ENCODE measurements at places on chromosomes 1 and 21.

DNA sequence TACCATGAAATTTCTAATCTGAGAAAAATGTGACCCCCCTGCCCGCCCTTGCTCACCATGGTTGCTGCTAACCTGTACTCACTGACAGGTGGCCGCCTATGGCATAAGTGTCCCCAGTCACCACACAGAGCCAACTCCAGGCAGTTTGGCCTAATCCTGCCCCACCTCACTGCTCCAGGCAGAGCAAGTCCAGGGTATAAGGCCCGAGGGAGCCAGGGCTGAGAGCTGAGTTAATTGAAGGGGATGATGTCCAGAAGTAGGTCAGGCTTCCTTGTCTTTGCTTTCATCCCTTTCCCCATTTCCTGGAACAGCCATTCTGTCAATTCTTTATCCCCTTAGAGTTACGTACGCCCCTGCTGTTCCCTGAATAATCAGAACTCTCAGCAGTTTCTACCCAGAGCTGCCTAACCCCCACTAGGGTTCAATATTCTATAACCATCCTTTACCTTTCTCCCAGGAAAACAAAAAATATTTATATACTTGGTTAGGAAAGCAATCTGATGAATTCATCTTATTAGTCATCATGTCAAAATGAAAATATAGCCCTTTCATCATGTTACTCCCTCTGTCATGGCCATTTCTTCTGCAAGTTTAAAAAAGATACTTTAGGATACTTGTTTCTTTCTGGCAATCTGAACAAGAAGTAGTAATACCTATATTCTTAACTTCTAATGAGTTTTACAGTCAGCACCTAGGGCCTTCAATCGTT is 29.4 kb upstream of the CD101 start:
- no peak for DNase-seq

- DNase-seq, result no peak
These were observed 37.3 kb downstream of the TMEM53 start for GRCh38 chr1:44636688-44637598.

DNA sequence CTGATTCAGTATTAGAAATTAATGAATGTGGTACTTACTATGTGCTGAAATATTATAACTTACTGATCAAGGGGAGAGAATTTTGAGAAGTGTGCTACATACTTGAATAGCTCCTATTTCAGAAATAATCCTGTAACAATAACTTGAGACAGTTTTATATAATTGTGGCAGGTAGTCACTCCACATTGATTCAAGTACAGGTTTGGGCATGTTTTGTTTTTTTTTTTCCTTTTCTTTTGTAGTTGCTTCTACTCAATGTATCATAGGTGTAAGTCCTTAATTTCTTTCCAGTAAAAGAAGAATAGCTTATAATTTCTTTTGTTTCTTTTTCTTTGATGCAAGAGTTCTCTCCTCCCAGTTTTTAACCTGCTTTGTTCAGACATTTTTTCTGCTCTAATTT is 86.1 kb upstream of the ADGRL2 start:
- DNase-seq, result no peak

GRCh38 chr1:201266774-201267173 is 16.5 kb upstream of the PKP1 start:
- DNase-seq, result no peak

GRCh38 chr1:164771619-164772361 is 212.8 kb downstream of the PBX1 start:
- no peak for DNase-seq

GRCh38 chr1:24930260-24931145 is at the start of gene RUNX3:
Gene RUNX3, minus strand, starts transcription at chr1:24930276. Its CDS starts 408 bp downstream, at chr1:24929868.
- DNase-seq, result peak; percentile 92

DNA sequence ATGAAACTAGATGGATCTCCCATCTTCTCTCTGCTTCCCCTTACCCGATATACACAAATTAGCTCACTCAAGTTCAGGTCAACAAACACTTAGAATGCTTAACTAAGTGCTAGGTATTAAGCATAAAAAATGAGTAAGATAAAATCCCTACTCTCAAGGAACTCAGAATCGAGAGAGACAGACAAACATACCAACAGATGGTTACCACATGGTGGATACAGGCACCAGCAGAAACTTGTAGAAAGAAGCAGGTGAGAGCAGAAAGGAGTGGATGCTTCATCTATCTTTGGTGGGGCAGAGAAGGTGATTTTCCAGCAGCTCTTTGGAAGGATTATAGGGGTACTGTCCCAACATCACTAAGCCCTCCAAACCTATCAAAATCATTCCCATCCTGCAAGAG is 32.2 kb downstream of the C8B start:
- no peak for DNase-seq

- DNase-seq, result no peak
These were observed 11.8 kb downstream of the LMX1A start for GRCh38 chr1:165344736-165345135.

GRCh38 chr1:236090741-236091147 is 25.9 kb upstream of the NID1 start:
- no peak for DNase-seq

- no peak for DNase-seq
These were observed 3.9 kb upstream of the LRRC52 start for GRCh38 chr1:165539908-165540307.

GRCh38 chr1:90354704-90355103 is 359.8 kb downstream of the ZNF326 start:
- no peak for DNase-seq

GRCh38 chr1:234570329-234571120 is 39.5 kb downstream of the IRF2BP2 start:
- DNase-seq, result no peak

DNA sequence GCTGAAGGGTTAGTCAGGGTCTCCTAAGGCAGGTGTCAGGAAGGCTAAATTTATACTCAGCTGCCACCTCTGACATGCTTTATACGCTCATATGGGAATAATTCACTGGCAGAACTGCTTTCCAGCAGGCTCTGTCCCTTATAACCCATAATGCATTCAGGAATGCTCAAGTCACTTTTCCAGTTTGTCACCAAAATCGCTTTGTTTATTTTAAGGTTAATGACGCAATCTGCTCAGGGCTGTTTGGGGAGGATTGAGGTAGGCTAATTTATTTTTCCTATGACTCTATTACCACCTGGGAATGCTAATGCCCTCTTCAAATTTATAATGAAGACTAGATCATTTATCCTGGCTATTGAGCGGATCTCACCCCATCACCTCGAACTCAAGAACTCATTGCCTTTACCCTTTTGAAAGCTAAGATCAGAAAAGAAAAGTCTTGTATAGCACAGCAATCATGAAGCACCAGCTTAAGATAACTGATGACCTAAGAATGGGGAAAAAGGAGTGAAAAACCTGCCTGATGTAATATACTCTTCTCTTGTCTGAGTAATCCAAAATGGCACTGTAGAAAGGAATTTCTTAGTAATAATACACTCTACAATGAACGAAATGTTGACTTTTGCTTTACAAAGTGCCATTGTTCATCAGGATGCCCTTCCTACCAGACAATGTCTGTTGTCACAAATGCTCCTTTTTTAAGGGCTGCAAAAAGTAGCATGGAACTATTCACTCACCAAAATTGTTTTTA is 97.9 kb upstream of the EXO1 start:
- no peak for DNase-seq

DNA sequence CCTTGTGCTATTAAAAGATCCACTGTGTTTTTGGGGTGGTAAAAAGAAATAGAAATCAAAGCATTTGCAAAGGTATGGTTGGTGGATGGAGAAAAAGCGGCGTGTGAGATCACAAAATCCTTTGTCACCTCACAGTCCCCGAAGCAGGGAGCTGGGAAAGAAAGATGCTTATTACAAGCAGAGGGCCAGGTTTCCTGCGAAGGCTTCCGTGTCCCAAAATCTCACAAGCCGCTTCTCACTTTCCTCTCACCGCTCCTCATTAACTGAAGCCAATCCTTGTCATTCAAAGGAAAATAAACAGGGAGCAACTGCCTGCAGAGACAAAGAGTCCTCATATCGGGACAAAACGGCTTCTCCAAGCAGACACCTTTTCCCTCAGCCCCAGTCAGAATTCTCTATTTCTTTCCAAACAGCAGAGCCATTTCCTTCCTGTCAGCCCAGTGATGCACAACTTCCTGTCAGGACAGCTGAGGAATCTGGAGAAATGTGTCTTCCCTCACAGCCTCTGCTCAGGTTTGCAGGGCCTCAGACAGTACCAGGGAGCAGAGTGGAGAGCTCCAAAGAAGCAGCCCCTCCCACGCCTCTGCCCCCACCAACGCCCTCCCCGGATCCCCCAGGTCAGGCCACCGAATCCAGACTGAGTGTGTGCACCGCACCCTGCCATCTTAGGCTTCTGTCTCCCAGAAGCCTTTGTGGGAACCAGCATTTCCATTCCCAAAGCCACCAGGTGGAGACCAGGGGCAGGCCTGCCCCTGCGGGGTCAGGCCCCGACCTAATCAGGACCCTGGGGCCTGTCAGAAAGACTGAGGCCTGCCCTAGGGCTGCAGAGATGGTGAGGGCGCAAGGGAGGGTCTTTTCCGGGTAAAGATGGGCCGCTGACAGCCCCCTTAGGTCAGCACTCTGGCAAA is 29.6 kb downstream of the KCNN3 start:
- DNase-seq, result no peak

DNA sequence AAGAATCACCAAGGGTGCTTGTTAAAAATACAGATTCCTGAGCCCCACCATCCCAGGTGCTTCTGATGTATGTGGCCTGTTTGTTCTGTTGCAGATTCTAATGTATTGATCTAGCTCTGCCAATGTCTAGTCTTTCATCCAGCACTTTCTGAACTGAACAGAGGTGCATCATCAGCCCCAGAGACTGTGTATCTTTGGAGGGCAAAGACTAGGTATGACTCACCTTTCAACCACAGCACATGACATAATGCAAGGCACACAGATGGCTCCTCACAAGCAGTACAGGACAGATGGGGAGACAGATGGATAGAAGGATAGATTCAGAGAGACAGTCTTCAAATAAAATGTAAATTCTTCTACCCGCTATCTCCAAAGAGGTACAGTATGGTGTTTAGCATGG is 32.3 kb downstream of the CD58 start:
- DNase-seq, result peak; percentile 55

- no peak for DNase-seq
These were observed 197.7 kb upstream of the EDN2 start for GRCh38 chr1:41682149-41682548.

GRCh38 chr1:151924691-151925587 is 15.6 kb upstream of the THEM4 start:
- DNase-seq, result no peak

- no peak for DNase-seq
These were observed 21.5 kb downstream of the INAVA start for GRCh38 chr1:200916152-200916551.

- DNase-seq, result no peak
These were observed 67.5 kb upstream of the MUTYH start for GRCh38 chr1:45407629-45408287.

- no peak for DNase-seq
These were observed 133.8 kb upstream of the EDN2 start for GRCh38 chr1:41618066-41618825.

DNA sequence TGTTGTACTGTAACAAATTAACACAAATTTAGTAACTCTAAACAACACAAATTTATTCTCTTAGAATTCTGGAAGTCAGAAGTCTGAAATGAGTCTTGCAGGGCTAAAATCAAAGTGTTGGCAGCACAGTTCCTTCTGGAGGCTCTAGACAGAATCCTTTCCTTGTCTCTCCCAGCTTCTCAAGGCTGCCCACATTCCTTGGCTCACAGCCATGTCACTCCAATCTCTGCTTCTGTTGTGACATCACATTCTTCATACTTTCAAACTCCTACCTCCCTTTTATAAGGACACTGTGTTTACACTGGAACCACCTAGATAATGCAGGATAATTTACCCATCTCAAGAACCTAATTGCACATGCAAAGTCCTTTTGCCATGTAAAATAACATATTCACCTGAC is 225.0 kb upstream of the PRMT6 start:
- no peak for DNase-seq

DNA sequence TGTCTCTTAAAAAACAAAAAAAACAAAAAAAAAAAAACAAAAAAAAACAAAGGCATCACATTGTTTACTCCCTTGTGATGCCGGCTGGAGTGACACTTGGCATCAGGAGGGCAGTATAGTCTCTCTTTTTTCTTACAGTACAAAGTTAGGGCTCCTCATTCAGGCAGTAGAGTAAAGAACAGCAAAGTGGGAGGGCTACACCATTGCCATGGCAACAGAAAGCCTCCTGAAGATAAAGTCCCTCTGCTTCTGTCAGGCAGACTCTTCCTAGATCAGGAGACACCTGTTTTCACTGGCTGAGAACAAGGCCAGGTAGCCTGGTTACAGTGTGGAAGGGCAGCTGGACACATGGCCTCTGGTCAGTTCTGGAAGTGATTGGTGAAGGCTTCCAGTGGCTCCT is 41.3 kb upstream of the RAB3GAP2 start:
- DNase-seq, result no peak

GRCh38 chr1:179142889-179143299 is 61.0 kb downstream of the TOR3A start:
- no peak for DNase-seq

GRCh38 chr1:89754518-89754917 is 66.3 kb upstream of the LRRC8D start:
- no peak for DNase-seq

DNA sequence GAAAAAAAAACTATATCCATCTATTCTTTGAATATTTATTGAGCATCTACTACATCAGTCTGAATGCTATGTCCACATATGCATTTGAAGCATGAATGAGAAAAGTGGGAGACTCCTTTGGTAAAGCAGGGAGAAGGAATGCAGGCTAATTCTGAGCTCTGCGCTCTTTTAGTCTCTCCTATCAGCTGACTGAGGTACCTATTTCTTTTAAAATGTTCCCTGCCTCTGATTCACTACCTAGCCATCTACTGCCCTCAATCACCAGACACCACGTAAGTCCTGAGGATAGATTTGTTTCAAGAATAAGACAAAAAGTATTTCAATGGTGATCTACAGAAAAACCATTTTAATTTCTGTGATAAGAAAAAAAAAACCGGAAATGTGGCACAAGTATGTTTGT is 3.8 kb upstream of the RGS13 start:
- DNase-seq, result no peak

- no peak for DNase-seq
These were observed 19.4 kb downstream of the MECR start for GRCh38 chr1:29211086-29212030.

GRCh38 chr1:101587741-101588140 is 350.9 kb downstream of the S1PR1 start:
- DNase-seq, result no peak

DNA sequence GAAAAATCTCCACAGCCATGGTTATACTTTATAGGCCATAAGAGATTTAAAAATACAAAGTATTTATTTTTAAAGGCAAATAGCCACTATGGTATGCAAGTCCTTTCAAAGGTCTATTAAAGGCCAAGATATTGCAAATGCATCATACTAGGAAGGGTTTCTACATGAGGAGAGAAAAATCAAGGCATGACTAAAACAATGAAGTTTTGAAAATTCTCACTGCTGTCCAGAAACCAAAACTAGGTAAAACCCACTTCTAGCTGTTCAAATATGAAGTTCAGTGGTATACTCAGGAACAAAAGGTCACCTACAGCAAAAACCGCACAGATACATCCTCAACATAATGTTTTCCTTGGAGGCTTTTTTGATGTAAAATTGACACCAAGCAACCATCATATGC is 75.0 kb downstream of the EPS15 start:
- DNase-seq, result no peak

- DNase-seq, result no peak
These were observed 80.6 kb upstream of the IPO9 start for GRCh38 chr1:201748335-201748734.

- DNase-seq, result peak; percentile 37
These were observed 23.9 kb upstream of the MEF2D start for GRCh38 chr1:156524481-156524869.
